ENCODE measurements at places on chromosomes 2 and 18.

GRCh38 chr2:111058264-111058663, 62.5 kb upstream of the BCL2L11 start:
- DNase-seq: no peak

- DNase-seq: no peak
Observed at GRCh38 chr2:8684540-8684877, 2.7 kb downstream of the ID2 start.

DNA sequence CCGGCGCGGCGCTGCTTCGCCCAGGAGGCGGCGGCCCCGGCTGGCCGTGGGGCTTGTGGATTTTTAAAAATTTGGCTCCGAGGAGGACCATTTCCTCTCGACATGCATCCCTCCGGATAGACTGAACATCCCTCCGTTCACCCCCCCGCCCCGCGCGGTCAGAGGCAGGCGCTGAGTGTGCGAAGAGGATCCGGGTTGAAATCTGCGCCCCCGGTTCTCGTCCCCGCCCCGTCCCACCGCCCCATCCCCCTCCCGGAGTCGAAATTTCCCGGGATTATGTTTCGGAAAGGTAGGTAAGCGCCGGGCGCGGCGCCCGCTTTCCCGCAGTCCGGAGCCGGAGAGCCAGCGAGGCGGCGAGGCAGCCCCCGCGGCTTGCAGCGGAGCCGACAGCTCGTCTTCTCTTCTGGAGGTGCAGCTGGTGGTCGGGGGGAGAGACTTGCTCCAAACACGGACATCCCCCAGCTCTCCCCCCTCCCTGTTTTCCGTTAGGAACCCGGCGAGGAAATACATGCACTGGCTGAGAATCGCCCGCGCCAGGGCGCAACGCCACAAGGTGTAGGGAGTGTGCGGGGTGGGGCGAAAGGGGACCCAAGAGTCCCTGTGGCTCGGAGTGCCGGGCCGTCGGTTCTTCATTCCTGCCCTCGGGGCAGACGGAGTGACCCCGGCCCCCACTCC, at the start of gene PRKCE:
TSS of gene PRKCE (plus strand) at position 261 of the 675 bp plus-strand sequence.
- no peak for DNase-seq

DNA sequence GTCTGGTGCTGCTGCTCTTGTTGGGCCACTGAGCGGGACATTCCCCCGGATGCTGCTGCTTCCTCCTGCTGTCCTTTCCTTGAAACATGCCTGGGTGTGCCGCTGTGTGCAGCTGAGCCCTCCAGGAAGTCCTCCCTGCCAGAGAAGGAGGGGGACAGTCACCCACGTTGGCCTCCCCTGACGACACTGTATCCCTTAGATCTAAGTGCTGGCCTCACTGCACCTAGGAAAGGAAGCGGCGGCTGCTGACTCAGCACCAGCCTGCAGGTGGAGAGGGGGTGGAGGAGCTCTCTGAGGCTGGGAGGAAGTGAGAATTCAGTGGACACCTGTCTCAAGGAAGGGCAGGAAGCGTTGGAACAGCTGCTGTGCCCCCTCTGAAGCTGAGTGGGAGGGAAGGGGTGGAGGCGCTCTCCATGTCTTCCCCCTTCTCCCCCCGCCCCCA, 239.8 kb downstream of the HAUS1 start:
- no peak for DNase-seq

GRCh38 chr2:92073036-92073814, 2798.0 kb upstream of the TEKT4 start:
- DNase-seq: no peak

GRCh38 chr18:58965291-58966004, 100.8 kb downstream of the ZNF532 start:
- DNase-seq: no peak
